ENCODE measurements at places on chromosomes 11 and 22. TPM values are rescaled to one million over a fixed set of nuclear protein-coding genes. Genes with fewer than 3 reads are reported as not detected.

DNA sequence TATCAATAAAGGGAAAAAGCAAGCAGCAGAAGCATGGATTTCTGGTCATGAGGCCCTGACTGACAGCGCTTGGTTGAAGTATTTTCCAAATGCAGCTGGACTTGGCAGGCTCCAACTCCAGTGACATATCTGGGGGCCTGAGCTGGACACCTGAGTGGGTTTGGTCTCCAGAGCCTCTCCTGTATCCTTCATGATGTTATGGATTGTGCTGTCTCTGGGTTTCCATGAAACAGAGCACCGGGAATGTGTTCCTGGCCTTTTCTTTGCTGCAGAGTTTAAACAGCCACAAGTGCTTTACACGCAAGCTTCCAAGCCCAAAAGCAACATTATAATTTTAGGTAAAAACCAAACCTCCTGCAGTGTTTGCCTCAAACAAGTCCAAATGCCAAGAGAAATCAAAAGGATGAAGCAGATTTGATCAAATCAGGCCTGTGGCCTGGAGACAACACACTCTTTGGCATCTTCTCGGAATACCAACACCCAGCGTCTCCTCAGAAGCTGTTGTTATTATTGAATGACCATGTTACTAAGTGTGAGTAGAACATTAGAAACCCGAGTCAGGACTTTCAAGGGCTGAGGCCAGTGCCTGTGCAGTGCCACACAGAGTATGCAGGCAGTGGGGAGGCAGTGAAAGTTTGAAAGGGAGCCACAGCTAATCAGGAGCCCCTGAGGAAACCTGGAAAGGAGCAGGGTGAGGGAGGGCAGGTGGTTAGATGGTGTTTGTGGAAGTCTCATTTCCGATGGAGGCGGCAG, 42.0 kb downstream of the ME3 start:
- H3K4me3 ChIP-seq, result no peak overlapping the region
- peaks cover 61% of the 10 kb centered on the region for H3K27me3 ChIP-seq
- H3K4me1 ChIP-seq, result peaks cover 14% of the 10 kb centered on the region
- no peaks in the 10 kb centered on the region for H3K36me3 ChIP-seq
- DNase-seq, result no peak

DNA sequence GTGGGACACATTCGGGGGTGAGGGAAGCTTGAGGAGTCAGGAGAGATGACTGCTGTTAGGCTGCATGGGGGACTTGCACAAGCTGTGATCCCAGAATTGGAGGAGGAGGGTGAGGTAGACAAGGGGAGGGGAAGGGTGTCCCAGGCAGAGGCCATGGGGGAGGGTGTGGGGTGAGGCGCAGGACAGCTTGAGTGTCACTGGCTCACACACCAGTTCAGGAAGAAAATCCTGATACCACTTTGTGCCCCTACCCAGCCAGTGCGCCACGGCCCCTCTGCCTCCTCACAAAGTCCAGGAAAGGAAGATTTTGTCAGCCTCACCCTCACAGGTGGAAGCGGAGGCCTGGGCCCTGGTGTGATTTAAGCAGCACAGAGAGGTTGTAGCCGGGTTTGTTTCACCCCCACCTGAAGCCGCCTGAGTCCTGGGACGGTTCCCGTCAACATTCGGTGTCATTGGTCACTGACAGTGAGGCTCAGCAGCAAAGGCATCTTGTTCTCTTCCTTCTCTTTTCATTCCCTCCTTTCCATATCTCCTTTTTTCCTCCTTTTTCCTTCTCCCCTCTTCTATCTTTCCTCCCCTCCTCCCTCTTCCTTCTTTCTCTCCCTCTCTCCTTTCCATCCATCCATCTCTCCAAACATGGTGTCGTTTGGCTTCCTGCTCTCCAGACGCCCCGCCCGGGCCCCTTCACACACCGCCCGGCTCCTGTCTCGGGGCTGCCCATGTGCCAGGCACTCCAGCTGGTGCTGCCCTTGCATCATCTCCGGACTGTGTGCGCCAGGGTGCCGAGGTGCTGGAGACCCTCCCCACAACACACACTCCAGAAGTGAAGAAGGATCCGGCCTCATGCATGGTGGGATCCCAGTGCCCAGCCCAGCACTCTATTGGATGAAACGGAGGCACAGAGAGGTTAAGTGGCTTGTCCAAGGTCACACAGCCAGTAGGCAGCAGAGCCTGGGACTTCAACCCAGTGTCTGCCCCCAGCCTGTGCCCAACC, 89.3 kb downstream of the MPPED1 start:
- H3K27ac ChIP-seq, result no peak overlapping the region
- no peaks in the 10 kb centered on the region for H3K4me1 ChIP-seq
- DNase-seq, result no peak

DNA sequence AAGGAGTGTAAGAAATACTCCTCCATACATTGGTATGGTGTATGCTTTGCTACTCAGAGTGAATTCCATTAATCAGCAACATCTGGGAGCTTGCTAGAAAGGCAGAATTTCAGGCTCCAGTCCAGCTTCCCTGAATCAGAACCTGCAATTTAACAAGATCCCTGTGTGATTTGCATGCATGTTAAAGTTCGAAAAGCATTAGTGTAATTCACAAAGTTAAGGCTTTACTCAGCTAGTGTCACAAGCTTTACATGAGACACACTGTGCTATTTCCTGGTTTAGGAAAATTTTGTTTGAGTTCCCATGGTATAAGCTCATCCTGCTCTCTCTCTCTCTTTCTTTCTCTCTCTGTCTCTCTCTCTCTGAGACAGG, 37.0 kb upstream of the HEPHL1 start:
- H3K27ac ChIP-seq, result no peak overlapping the region
- no peaks in the 10 kb centered on the region for H3K36me3 ChIP-seq
- no peaks in the 10 kb centered on the region for H3K4me1 ChIP-seq
- H3K27me3 ChIP-seq, result peaks cover 5% of the 10 kb centered on the region

- H3K36me3 ChIP-seq, result no peaks in the 10 kb centered on the region
- H3K27ac ChIP-seq, result no peak overlapping the region
- no peaks in the 10 kb centered on the region for H3K4me1 ChIP-seq
- DNase-seq, result no peak
- no peak overlapping the region for H3K4me3 ChIP-seq
- H3K27me3 ChIP-seq, result peaks cover 17% of the 10 kb centered on the region
Observed at GRCh38 chr11:78952890-78953289, 378.2 kb upstream of the NARS2 start.

GRCh38 chr22:43179911-43180195, 7.1 kb downstream of the TTLL12 start:
- no peaks in the 10 kb centered on the region for H3K27me3 ChIP-seq
- H3K36me3 ChIP-seq, result peaks cover 29% of the 10 kb centered on the region
- no peak overlapping the region for H3K4me3 ChIP-seq
- H3K27ac ChIP-seq, result no peak overlapping the region
- peaks cover 20% of the 10 kb centered on the region for H3K4me1 ChIP-seq

DNA sequence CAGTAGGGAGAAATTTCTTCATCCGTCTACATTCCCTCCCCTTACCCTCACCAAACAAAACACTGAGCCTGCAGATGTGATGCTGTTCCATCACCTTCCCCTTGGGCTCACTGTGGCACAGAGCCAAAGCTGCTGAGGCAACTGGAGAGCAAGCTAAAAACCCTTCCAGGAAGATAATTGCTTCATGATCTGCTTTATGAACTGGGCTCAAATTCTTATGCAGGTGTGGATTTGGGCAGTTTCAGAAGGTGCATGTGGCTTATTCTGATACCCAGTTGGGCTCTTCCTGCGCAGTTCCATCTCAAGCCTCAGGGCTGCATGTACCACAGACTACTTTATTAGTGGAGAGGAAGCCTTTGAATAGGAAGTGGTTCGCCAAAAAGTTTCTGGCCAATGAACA, 58.3 kb downstream of the AAMDC start:
- DNase-seq, result peak; percentile 67
- peaks cover 21% of the 10 kb centered on the region for H3K36me3 ChIP-seq
- peaks cover 21% of the 10 kb centered on the region for H3K4me1 ChIP-seq
- H3K27me3 ChIP-seq, result no peaks in the 10 kb centered on the region
- peak overlapping the region; percentile 60 for H3K27ac ChIP-seq
- no peak overlapping the region for H3K4me3 ChIP-seq

GRCh38 chr11:9459667-9460321, 1.0 kb upstream of the ZNF143 start:
- H3K27ac ChIP-seq, result peak overlapping the region; percentile 99
- peaks cover 11% of the 10 kb centered on the region for H3K36me3 ChIP-seq
- DNase-seq, result peak; percentile 62
- H3K4me1 ChIP-seq, result peaks cover 32% of the 10 kb centered on the region
- H3K27me3 ChIP-seq, result no peaks in the 10 kb centered on the region

- H3K4me3 ChIP-seq, result no peak overlapping the region
- peaks cover 7% of the 10 kb centered on the region for H3K27me3 ChIP-seq
- H3K4me1 ChIP-seq, result peaks cover 16% of the 10 kb centered on the region
Observed at GRCh38 chr11:3094223-3094824, 37.1 kb upstream of the CARS1 start.

GRCh38 chr22:47631571-47632102, 869.2 kb downstream of the TBC1D22A start:
- H3K36me3 ChIP-seq, result no peaks in the 10 kb centered on the region
- H3K27me3 ChIP-seq, result no peaks in the 10 kb centered on the region
- H3K4me3 ChIP-seq, result no peak overlapping the region

- no peak overlapping the region for H3K27ac ChIP-seq
- H3K4me1 ChIP-seq, result peaks cover 9% of the 10 kb centered on the region
- no peak overlapping the region for H3K4me3 ChIP-seq
- no peaks in the 10 kb centered on the region for H3K36me3 ChIP-seq
Observed at GRCh38 chr11:73267906-73268540, 4.1 kb upstream of the P2RY6 start.

GRCh38 chr11:69511358-69512055, 30.0 kb downstream of the LINC01488 start:
- H3K36me3 ChIP-seq, result no peaks in the 10 kb centered on the region
- H3K4me3 ChIP-seq, result no peak overlapping the region
- peaks cover 7% of the 10 kb centered on the region for H3K4me1 ChIP-seq

DNA sequence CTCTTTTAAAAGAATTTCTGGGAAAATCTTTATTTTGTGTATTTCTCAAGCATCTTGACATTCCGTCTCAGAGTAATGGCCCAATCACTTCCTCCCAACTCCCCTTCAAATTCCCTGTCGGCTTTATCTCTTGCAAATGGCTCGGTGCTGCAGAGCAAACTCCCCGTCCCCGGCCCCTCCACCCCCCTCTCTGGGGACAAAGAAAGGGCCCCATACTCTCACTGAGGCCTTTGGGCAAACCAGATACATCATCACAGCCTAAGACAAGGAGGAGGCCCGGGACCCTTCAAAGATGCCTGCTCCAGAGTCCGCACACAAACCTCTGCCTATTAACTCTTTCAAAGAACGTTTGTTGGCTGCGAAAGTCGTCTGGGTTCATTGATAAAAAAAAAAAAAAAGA, 3.9 kb upstream of the SMIM38 start:
- H3K27ac ChIP-seq, result no peak overlapping the region
- no peaks in the 10 kb centered on the region for H3K36me3 ChIP-seq
- no peak for DNase-seq
- H3K27me3 ChIP-seq, result peaks cover 9% of the 10 kb centered on the region
- peaks cover 2% of the 10 kb centered on the region for H3K4me1 ChIP-seq

DNA sequence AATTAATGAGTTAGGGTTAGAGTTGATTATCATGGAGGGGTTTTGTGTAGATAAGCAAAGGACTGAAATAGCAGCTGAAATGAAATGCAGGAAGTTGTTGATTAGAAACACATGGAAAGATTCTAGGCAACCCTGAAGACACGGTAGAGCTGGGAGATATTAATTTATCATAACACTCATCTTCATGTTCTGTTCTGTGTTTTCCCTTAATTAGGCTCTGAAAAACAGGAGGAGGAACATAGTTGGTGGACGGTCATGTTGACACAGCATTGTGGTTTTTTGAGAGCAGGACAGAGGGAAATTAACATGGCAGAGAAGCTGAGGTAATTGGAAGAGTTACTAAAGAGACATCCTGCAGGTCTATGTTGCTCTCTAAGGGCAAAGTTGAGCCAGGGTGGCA, 138.8 kb upstream of the UBASH3B start:
- H3K36me3 ChIP-seq, result no peaks in the 10 kb centered on the region
- H3K4me1 ChIP-seq, result no peaks in the 10 kb centered on the region
- no peak overlapping the region for H3K27ac ChIP-seq
- no peaks in the 10 kb centered on the region for H3K27me3 ChIP-seq

DNA sequence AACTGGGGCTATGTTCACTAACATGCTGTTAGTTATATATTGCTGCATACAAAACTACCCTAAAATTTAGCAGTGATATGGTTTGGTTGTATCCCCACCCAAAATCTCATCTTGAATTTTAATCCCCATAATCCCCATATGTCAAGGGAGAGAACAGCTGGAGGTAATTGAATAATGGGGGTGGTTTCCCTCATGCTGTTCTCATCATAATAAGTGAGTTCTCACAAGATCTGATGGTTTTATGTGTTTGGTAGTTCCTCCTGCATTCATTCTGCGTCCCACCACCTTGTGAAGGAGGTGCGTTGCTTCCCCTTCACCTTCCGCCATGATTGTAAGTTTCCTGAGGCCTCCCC, 10.0 kb upstream of the PATL1 start:
- no peak overlapping the region for H3K27ac ChIP-seq
- peaks cover 13% of the 10 kb centered on the region for H3K27me3 ChIP-seq
- no peak overlapping the region for H3K4me3 ChIP-seq
- no peak for DNase-seq
- no peaks in the 10 kb centered on the region for H3K4me1 ChIP-seq
- no peaks in the 10 kb centered on the region for H3K36me3 ChIP-seq

- peaks cover 55% of the 10 kb centered on the region for H3K4me1 ChIP-seq
- H3K36me3 ChIP-seq, result peaks cover 3% of the 10 kb centered on the region
- no peak for DNase-seq
- no peaks in the 10 kb centered on the region for H3K27me3 ChIP-seq
- H3K4me3 ChIP-seq, result peak overlapping the region; percentile 50
Observed at GRCh38 chr11:61082931-61083531, 19.3 kb upstream of the CD5 start.

The SLC7A4 gene
- total RNA-seq, result 0.16 TPM

The DAGLA gene
- total RNA-seq, result not detected

The C11orf21 gene
- 49.2 TPM for total RNA-seq
